ENCODE measurements at places on chromosomes 1 and 21.

DNA sequence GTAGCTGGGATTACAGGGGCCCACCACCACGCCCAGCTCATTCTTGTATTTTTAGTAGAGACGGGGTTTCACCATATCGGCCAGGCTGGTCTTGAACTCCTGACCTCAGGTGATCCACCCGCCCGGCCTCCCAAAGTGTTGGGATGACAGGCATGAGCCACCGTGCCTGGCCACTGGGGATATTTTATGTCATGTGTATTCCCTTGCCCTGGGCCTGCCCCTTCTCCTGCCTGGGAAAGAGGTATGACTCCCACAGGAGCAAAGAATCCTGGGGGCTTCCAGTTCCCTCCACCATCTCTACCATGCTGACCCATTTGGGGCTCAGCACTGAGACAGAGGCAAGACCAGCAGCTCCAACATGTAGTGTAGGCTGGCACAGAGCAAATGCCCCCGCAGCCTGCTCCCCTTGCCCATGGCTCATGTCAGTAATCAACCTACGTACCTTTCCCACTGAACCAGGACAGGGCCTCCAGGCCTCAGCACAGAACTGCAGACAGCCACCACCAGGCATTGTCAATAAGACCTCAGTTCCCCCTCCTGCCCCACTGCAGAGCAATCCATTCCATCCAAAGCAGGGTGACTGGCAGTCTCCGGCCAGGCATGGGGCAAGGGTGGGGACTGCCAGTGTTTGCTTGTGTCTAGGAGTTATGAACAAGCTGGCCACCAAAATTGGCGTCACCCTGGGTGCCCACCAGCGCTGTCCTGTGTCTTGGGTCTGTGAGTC, 35.2 kb downstream of the BMP8A start:
- no peak for DNase-seq

GRCh38 chr1:233240371-233240770, 55.2 kb downstream of the PCNX2 start:
- no peak for DNase-seq

DNA sequence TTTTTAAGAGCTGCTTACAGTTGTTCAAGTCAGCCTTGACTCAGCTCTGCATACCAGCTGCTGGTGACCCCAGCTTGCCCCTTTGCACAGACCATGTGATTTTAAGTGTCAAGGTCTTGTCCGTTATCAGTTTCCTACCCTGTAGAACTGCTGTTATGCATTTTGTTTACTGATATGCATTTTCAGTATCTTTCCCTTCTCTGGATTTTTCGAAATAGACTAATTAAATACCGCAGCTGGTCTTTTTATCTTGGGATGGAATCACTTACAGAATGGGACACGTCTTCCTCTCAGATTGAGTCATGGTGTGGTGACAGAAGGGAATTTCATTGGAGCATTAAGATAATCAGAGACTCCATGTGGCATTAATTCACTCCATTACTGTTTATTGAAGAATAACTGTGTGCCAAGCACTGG, 145.6 kb downstream of the FMN2 start:
- DNase-seq, result no peak

DNA sequence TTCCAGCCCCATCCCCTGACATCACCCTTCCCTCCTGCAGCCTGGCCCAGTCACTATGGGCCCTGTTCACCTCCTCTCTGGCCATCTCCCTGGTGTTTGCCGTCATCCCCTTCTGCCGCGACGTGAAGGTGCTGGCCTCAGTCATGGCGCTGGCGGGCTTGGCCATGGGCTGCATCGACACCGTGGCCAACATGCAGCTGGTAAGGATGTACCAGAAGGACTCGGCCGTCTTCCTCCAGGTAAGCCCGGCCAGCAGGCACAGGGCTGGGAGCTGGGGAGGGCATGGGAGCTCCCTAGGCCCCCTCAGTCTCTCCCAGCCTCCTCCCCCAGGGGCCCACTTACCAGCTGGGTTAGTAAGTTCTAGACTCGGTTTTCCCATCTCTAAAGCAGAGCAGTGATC, 52.1 kb downstream of the ELK4 start:
- no peak for DNase-seq

DNA sequence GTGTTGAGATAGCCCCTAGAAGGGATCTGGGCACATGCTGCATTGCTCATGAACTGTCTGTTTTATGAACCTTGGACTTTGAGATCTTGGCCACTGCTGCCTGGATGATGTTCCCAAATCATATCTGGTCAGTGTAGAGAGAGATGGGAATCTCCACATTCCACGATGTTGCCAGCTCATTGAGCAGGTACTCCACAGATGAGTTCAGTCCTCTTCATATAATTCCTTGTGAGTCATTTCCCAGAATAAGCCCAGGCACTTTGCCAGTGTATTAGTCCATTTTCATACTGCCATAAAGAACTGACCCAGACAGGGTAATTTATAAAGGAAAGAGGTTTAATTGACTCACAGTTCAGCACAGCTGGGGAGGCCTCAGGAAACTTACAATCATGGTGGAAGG, 254.0 kb upstream of the RUNX1 start:
- no peak for DNase-seq

DNA sequence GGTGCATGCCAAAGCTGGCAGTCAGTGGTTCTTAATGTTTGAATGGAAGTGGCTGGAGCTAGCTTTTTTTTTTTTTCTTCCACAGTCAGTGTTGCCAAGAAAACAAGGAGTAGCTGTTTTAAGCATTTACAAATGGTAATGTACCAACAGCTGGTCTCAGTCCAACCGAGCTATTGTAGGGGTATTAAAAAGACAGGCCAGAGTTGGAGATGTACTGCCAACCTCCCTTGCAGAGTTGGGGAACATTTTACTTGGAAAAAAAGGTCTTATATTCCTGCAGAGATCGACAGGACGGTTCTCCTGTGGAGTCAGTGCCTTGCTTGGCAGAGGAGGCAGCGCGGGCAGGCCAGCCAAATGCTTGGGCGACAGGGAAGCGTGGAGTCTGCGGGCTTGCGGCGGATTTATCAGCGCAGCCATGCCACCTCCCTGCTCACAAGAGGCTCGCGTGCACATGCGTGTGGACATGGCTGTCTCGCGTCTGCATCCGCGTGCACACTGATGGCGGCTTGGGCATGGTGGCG, 338.1 kb downstream of the RPS6KC1 start:
- no peak for DNase-seq

- DNase-seq, result no peak
Observed at GRCh38 chr21:45347712-45348499, 57.1 kb upstream of the COL18A1 start.

GRCh38 chr1:159334797-159335196, 32.7 kb downstream of the FCER1A start:
- no peak for DNase-seq

GRCh38 chr1:160007577-160008200, 24.1 kb downstream of the PIGM start:
- DNase-seq, result no peak

DNA sequence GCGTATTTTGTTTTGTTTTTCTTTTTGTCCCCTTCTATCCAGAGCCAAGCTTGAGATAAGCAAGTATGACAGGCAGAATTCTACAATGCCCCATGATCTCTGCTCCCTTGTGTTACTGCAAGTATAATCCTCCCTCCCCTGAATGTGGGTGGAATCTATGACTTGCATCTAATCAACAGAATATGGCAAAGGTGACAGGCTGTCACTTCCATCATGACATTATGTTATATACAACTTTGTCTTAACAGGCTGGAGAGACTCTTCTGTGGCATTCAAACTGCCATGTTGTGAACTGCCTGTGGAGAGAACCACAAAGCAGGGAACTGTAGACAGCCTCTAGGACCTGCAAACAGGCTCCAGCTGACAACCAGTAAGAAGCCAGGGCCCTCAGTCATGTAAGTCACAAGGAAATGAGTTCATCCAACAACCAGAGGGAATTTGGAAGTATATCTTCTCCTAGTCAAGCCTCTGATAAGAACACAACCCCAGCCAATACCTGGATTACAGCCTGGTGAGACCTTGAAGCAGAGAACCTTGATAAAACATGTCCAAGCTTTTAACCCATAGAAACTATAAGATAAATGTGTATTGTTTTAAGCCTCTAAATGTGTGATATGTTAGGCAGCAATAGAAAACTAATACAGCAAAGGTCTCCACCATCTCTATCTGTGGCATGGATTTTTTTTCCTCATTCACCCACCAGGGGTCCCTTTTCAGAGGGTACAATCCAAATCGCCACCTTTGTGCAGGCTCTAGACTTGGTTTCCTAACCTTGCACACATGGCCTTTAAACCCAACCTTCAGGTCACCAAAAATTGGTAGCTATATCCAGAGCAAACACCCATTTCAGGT, 5.7 kb upstream of the C1orf162 start:
- no peak for DNase-seq

GRCh38 chr1:34087986-34088385, 77.0 kb downstream of the CSMD2 start:
- no peak for DNase-seq

DNA sequence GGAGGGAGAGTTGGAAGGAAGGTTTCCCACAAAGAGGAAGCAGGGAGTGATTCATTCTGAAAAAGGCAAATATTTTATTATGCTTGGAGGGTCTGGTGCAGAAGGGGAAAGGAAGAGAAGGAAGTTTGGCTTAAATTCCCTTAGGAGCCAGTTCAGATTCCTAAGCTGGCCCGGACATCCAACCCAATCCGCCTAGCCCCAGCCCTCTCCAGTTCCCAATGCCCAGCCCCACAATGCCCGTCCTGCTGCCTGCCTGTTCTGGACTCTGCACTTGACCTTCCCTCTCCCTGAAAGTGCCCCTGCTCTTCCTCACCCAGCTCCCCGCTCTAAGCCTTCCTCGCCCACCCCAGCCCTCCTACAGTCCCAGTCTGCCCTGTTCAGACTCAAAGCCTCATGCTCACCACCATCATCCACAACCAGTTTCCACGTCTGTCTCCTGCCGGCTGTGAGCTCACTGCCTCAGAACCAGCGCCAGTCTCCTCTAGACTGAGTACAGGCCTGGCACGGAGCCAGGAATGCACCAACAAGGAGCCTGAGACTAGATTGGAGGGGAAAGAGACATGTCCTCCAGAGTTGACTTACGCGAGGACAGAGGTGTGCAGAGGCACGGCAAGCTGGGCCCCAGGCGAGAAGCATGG, 18.9 kb downstream of the CAPN2 start:
- no peak for DNase-seq

- no peak for DNase-seq
Observed at GRCh38 chr1:189654906-189655305, 822.8 kb downstream of the BRINP3 start.

DNA sequence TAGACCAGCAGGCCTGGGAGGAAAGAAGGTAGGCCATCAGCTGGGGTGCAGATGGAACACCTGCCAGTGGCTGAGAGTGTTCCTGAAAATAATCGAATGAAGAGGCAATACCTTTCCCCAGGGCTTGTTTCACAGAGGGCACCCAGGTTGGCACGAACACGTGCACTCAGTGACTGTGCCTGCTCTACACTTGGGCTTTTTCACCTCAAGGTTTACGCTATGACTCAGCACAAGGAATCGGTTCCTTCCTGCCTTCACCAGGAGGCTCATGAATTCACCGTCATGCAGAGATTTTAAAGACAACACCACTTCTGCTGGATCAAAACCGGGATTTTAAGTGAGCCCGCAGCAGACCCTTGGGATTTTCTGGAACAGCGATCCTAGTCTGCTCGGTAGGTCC, 118.5 kb upstream of the ADAR start:
- DNase-seq, result no peak

DNA sequence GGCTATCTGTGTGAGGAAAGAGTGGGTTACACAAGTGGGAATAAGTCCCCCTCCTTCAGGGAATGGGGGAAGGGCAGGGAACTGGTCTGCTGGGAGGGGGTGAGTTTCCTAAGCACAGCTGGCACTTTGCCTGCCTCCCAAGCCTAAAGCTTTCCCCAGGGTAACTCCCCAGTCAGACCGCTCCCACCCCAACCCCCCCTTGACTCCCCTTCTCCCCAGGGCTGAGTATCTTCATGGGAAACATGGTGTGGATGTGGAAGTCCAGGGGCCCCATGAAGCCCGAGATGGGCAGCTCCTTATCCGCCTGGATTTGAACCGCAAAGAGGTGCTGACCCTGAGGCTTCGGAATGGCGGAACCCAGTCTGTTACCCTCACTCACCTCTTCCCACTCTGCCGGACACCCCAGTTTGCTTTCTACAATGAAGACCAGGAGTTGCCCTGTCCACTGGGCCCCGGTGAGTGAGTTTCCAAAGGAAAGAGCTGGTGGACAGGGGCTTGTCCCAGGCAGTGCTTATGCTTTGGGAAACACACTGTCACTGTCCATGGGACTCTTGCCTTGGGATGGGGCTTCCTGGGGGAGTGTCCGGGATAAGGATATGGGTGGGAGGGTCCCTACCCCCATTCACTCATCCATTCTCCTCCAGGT, 14.9 kb downstream of the MOV10 start:
- no peak for DNase-seq

DNA sequence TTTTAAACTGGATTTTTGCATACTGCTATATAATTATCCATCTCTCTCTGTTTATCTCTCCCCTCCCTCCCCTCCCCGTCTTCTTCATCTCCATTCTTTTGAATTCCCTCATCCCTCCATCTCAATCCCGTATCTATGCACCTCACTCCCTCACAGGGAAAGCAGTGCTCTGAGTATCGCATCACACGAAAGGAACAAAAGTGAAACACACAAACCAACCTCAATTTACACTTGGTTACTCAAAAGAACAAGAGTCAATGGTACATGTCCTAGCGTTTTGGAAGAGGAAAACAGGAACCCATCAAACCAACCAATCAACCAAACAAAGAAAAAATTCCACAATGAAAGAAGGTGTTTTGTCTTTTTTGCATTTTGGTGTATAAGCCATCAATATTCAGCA, 115.1 kb downstream of the NBPF12 start:
- no peak for DNase-seq

- DNase-seq, result no peak
Observed at GRCh38 chr21:17560377-17561025, 47.7 kb downstream of the CXADR start.

DNA sequence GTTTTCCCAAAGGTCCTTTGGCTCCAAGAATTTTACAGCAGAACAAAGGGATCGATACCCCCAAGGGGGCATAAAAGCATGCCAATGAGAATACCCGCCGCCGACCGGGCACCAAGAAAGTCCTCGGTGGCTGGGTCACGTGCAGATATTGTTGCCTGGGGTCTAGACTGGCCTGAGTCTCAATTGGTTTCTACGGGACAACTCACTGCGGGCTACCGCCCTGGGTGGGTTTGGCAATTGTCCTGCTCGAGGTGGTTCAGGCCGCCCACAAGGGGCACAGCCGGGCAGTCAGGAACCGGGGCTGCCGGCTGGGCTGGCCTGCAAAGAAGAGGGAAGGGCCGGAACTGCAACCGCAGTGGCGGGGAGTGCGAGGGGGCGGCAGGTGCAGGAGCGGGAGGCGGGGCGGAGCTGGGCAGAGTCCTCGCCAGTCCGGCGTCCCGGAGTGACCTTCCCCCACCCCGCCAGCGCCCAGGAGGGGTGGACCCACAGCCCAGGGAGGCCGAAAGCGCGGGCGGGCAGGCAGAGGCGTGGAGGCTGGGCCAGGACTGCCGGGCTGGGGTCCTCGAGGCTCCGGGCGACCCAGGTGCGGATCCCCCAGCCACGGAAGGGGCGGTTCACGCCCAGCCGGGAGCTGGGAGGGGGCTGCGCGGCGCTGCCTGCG, 926 bp upstream of the ATP1B1 start:
- no peak for DNase-seq
